ENCODE measurements at places on chromosomes 2 and 18.

GRCh38 chr2:208466151-208466919 lies 59.7 kb downstream of the PTH2R start:
- no peak for DNase-seq

- DNase-seq = no peak
Measured at GRCh38 chr2:46539327-46540276, 60.2 kb downstream of the TMEM247 start.

- DNase-seq = peak; percentile 25
Measured at GRCh38 chr2:148201075-148202004, 180.4 kb downstream of the MBD5 start.

GRCh38 chr2:182416191-182416590 lies 10.6 kb downstream of the PDE1A start:
- DNase-seq = no peak

GRCh38 chr2:120132190-120132589 lies 91.0 kb downstream of the TMEM185B start:
- no peak for DNase-seq

DNA sequence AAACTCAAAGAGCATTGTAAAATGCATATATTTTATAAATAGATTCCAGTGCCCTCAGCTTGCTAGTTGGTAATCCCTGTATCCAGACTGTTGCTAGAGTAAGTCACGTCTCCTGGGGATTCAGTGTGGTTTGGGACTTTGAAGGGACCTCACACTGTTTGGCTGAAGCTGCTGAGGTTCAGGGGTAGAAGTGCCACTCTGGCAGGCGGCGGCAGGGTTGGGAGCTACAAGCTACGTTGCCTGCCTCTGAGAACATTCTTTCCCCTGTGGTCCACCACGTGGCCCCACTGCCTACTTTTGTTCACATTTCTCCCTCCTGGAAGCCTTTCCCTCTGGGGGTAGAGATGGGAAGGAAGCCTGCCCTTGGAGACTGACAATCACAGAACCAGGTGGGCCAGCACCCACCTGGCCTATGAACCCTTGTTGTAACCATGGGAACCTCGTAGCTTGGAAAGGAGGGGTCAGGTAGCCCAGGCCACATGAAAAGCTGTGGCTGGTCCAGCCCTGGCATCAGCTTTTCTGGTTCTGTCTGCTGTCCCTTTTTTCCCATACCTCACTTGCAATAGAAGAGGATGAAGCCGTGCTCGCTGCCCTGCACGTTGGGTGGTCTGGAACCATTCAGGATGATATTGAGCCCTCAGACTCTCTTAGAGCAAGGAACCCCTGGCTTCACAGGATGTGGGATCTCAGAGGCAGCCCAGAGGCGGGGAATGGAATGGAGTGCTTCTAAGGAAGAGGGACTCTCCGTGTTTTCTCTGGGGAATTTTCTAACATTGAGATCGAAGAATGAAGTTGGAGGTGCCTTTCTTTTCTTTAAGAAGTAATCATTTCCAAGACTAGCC lies 2.9 kb downstream of the RNF144A start:
- no peak for DNase-seq

- no peak for DNase-seq
Measured at GRCh38 chr2:1976728-1977416, 232.6 kb upstream of the PXDN start.

- DNase-seq = no peak
Measured at GRCh38 chr2:226644399-226644865, 155.2 kb downstream of the IRS1 start.

- no peak for DNase-seq
Measured at GRCh38 chr18:7878265-7879211, 311.4 kb downstream of the PTPRM start.

DNA sequence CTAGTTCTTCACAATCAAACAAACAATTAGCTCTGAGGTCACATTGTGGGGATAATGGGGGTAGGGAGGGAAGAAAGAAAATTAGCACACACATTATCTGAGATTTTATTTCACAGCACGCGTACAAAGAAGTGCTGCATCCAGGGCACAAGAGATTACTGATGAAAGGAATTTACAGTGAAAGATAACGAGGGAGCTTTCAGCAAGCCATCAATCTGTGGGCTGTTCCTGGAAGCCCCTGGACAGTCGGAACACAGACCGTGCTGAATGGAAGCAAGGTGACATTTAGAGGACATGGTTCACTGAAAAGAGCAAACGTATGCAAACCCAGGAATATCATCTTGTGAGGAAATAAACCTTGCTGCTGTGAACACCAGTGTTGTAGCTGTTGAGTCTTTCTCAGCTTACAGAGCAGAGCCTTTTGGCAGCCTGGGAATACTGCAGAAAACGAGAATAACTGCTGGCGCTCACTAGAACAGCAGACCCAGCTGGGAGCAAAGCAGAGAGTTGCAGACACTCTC lies 63.2 kb downstream of the SCG2 start:
- no peak for DNase-seq

DNA sequence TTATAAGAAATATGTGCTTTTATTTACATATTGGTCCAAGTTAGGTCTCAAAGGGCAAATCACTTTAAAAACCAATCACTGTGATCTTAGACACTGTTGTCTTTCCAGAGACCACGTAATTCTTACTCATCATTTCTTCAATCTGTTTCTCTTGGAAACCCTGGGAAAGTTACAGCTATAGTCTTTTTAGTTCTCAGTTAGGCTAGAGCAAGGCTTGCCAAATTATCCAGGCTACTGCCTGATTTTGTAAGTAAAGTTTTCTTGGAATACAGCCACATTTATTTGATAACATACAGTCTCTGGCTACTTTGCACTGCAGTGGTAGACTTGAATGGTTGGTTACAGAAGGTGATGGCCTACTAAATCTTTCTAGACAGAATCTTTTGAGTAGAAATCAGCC lies 106.0 kb downstream of the KIAA1328 start:
- DNase-seq = no peak

- DNase-seq = no peak
Measured at GRCh38 chr2:106521016-106521415, 33.9 kb downstream of the CD8B2 start.

GRCh38 chr2:69933839-69934613 lies 19.1 kb downstream of the MXD1 start:
- DNase-seq = no peak

GRCh38 chr2:201890453-201890852 lies 84.1 kb downstream of the CDK15 start:
- no peak for DNase-seq

DNA sequence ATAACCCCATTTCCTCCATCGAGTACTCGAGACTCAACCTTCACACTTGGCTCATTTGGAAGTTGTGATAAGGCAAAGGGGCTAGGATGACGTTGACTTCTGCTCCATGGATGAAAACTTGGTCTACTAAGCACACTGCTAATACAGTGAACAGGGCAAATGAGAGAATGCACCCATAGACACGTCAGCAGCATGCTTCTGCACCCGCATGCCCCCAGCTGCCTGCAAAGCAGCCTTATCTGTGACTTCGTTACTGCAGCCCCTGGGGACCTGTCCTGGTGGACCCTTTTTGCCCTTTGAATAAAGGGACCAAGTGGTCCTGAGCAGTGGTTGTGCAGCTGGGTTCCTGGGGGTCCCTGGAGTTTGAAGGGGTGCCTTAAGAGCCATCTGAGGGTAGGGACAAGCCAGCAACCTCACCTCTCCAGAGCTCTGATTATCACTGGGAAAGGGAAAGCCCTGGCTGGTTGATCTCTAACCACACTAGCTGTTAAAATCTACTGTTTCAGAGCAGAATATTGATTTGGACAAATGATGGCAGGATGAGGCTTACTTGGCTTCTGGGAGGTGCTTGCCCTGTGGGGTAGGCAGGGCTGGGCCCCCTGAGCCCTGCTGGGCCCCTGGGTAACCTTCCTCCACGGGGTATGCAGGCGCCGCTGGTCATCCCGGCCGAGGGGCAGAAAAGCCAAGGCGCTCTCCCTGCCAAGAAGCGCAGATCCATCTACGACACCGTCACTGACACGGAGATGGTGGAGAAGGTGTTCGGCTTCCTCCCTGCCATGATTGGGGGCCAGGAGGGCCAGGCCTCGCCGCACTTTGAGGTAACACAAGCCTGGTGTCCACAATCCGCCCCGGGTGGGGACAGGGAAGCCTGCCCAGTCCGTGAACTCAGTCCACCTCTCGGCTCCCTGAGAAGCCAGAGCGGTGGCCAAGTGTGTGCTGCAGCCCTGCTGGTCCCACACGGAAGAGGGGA lies 37.6 kb upstream of the GPR17 start:
- DNase-seq = no peak

- no peak for DNase-seq
Measured at GRCh38 chr2:459931-460330, 172.0 kb upstream of the ALKAL2 start.

GRCh38 chr18:21284540-21284939 lies 42.5 kb downstream of the GREB1L start:
- DNase-seq = no peak

DNA sequence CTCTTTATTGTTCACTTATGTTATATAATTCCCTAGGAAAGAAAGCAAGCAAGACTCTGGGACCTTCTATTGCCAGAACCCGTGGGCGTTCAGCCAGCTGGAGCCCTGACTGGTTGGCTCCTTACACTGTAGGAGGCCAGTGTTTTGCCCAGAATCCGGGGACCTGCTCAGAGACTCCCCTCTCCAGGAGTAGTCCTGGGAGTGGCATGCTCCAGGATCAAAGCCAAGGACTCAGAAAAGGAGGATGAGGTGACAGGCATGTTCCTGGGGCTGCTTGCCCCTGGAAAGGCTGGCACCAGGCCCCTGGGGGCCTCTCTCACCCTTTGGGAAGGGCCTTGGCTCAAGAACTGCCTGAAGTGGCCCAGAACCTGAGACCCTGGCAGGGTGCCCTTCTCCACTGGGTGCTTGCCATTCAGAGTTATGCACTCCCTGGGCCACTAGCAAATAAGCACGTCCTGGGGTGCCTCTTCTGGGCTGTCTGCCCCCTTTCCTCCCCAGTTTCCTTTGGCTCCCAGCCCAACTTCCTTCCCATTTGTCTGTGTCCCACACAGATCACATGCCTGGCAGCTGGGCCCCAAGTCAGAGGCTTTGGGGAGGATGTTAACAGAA lies 19.6 kb upstream of the KIF3C start:
- no peak for DNase-seq

- DNase-seq = no peak
Measured at GRCh38 chr2:133682347-133682746, 114.1 kb upstream of the NCKAP5 start.

- DNase-seq = no peak
Measured at GRCh38 chr2:126787289-126787688, 111.4 kb upstream of the TEX51 start.

GRCh38 chr2:19102696-19103423 lies 255.6 kb downstream of the OSR1 start:
- DNase-seq = no peak

DNA sequence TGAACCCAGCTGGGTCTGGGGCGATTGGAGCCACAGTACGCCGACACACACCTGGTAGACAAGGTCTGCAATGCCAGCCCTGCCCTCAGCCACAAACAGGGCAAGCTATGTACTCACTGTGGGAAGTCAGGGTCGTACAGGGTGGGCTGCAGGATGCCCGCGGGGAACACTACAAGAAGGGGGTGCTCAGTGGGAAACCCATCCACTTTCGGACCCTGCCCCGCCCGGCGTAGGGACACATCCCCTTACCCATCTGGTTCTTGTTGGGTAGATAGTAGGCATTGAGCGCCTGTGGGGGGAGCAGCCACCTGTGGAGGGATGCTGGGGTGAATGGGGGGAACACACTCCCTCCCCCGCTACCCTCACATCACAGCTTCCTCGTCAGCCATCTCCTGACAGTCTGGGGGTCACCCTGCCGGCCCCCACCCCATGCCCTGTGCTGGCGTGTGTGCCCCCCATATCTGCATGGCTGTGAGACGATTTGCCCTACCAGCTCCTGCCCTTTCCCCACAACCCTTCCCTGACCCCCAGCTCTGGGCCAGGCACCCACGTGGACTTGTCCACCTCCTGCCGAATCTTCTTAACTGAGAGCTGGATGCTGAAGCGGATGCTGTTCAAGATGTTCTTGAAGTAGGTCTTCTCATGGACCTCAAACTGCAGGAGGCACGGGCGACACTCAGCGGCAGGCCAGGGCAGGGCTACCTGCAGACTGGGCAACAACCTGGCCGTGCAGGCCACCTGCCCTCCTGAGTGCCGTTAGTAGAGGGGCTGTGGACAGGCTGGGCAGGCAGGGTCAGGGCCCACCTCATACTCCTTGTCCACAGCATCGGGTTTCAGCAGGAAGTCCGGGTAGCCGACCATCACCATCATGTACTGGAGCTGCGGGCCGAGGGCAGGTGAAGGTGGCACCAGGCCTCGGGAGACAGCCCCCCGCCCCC lies 5.1 kb downstream of the ECEL1 start:
- DNase-seq = no peak

- DNase-seq = no peak
Measured at GRCh38 chr2:24771764-24772586, 21.2 kb downstream of the PTRHD1 start.

- no peak for DNase-seq
Measured at GRCh38 chr2:180664507-180664906, 315.9 kb upstream of the UBE2E3 start.

DNA sequence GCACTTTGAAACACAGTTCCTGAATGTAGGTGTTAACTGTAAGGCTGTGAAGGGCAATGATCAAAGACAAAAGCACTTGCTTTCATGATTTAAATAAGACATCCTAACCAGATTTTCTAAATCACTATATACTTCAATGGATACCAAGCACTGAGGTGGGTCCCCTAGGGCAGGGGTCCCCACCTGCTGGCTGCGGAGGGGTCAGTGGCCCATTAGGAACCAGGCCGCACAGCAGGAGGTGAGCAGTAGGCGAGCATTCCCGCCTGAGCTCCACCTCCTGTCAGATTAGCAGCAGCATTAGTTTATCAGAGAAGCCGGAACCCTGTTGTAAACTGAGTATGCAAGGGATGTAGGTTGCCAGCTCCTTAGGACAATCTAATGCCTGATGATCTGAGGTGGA lies 7.1 kb downstream of the NFE2L2 start:
- no peak for DNase-seq

DNA sequence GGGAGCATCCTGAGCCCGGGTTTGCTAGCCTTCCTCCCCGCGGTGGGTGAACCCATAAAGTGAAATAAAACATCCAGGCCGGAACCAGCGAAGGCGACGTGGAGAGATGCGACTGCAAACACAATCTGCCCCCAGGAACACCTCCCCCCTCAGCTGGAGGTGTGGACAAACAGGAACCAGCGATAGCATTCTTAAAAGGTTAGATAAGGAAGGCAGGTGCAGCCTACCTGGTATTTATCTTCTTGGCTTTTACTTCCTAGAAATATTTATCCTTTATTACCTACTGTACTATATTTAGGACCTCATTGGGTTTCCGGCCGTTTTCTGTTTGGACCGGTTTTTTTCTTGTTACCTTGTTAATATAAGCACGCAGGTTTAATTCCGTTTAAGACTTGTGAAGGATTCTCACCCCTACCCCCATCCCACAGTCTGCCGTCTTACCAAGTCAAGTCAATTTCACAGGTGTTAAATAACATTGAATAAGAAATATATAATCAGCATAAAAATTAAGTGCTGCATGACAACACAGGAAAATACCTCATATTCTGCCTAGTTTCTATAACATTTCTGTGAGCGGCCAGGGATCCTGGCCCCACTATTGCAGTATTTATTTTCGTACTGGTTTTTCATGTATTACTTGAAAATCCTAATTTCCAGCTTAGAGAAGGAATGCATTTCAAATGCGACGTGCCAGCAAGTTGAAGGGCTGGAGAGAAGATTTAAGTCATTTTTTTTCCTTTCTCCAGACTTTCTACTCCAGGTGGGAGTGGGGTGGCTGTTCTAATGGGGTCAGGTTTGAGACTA lies 224.0 kb upstream of the ID2 start:
- DNase-seq = no peak

GRCh38 chr2:128327180-128327964 lies 8.7 kb upstream of the HS6ST1 start:
- no peak for DNase-seq

Measured in stimulated activated CD4-positive, alpha-beta T cell treated with anti-CD3 and anti-CD28 coated beads, Interleukin-4, amount 100 ng/mL, for 48 hours (primary cell).